ENCODE measurements at places on chromosomes 5 and 9.

- DNase-seq = no peak
Observed at GRCh38 chr5:170362102-170362501, 27.1 kb downstream of the KCNMB1 start.

DNA sequence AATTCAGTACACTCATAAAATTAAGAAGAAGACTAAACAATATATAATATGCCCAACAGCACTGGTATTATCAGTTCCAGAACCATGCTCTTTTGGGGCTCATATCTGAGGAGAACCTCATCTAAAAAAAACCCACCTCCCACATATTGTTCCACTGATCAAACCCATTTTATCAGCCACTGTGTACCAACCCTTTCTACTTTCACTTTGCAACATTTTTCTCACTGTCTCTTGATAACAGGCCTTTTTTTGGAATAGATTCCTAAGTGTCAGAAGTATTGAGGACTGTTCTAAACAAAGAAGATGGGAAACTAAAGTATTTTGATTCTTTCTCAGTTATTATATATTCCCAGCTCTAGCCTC is 173.2 kb downstream of the GABRB2 start:
- DNase-seq = no peak

GRCh38 chr9:20980832-20981455 is 50.5 kb downstream of the HACD4 start:
- DNase-seq = no peak

- no peak for DNase-seq
Observed at GRCh38 chr5:32123058-32123805, 50.9 kb downstream of the GOLPH3 start.

DNA sequence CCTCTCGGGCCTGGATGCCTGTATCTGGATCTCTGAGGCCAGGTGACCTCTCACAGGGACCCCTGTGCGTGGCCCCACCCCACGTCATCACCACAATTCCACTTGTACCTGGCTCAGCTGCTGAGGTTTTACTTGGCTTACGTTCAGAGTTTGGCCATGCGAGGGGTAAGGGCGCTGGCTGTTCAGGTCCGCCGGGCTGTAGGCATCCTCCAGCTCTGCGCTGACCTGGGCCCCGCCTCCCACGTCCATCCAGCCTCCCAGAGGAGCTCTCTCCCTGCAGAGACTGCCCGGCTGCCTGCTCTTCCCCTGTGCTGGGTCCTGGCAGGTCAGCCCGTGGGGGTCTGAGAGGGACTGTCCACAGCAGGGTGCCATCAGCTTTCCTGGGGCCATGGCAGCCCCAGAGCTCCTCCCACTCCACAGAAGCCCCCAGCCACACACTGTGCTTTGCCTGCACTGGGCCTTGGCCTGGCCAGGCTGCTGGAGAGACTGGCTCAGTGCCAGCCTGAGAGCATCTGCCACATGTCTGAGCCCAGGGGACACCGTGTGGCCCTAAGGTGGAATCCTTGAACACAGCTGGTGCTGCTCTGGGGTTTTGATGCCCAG is 43.6 kb downstream of the SLC6A3 start:
- no peak for DNase-seq

DNA sequence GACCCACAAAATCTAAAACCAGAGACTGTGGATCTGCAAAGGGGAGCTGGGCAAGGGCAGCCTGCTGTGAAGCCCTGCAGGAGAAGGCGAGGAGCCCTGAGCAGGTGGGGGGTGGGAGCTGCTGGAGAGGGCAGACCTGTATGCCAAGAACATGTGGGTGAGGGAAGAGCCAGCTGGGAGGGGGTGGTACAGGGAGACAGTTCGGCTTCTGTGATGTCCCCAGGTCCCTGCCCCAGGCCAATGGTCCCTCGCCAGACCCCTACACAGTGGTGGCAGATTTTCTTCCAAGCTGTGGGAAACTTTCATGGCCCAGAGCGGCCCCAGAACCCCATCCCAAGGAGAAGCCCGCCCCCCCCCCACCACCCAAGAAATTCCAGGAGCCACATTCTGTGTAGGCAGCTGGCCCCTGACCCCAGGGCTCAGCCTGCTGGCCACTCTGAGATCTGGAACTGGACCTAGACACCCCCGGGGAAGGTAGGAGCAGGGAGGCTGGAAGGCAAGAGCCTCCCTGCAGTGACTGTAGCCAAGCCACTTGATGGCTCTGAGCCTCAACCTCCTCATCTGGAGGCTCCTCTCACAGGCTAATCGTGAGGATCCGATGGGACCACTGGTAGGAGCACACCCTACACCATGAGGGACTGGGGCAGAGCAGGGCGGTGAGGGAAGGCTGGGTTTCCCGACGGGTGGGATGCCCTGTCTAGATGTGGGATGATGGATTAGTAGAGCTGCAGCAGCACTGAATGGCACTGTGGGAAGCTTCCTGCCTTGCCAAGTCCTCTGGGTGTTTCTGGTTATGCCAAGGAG is 22.6 kb upstream of the CSF1R start:
- no peak for DNase-seq

- no peak for DNase-seq
Observed at GRCh38 chr5:175417384-175417783, 26.6 kb downstream of the DRD1 start.

GRCh38 chr9:35606138-35606504 is 1.1 kb downstream of the TESK1 start:
- DNase-seq = no peak

DNA sequence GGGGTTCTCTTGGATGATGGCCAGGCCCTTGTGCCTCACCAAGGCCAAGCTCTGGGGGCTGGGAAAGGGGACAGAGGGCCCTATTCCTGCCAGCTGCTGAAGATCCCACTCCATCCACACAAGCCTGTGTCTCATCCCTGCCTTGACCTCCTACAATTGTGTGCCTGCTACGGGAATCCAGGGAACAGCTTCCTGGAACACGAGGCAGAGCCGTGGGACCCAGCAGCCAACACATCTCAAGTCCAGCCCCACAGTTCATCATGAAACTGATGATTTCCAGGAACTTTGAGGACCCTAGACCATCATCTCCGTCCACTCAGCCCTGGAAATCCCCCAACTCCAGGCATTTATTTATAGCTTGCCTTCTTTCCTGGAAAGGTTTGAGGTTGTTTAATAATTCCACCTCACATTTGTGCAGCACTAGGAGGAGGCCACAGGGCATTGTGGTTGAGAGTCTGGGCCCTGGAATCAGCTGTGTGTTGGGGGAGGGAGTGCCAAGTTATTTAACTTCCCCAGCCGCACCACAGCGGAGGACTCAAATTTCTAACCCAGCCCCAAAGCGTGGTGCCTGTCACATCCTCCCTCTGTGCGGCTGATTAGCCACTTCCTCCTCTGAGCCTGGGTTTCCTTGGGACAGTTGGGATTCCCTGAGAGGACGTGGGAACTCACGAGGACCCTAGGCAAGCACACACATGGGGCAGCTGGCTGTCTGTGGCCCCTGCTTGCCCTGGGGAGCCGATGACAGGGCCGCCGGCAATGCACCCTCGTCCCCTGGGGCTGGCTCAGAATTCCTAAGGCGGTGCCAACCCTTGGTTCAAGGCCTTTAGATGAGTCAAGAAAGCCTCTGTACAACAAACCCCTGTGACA is 58.2 kb upstream of the GGTA1 start:
- DNase-seq = no peak
